ENCODE measurements at places on chromosomes 5 and 9.
A peak's percentile ranks its signal among the peaks of the same experiment; 100 is the strongest.

DNA sequence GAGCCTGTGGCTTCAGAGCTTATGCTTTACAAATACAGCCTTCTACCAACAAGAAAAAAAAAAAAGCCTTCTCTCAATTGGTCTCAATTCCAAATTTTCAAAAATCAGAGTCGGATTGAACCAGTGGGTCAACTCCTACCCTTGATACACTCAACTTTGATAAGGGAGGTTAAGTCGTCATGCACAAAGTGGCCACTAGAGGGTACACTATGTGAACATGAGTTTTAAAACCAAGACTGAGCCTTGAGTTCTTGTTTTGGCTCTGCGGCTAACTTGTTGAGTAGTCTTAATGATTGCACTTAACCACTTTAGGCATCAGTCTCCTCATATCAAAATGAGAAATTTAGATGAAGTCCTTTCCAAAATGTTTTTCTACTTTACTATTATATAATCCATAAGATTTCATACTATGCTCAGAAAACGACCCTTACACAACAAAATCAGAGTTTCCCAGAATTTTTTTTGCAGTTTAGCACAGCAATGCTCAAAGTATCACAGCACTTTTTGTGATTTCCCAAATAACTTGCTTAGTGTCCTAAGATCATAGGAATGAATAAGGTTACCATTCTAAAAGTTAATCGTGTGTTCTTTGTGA lies 92.9 kb upstream of the MTAP start:
- peak; percentile 52 for DNase-seq

DNA sequence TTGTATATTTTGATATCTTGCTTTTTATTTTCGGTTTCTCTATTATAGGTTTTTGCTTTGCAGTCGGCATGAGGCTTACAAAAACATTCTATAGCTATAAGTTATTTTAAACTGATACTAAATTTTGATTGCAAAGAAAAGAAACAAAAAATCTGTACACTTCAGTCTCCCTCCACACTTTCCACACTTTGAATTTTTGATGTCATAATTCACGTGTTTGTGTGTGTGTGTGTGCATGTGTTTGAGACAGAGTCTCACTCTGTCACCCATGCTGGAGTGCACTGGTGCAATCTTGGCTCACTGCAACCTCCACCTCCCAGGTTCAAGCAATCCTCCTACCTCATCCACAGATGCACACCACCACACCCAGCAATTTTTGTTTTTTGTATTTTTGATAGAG lies 124.9 kb downstream of the MRPS30 start:
- DNase-seq, result no peak

DNA sequence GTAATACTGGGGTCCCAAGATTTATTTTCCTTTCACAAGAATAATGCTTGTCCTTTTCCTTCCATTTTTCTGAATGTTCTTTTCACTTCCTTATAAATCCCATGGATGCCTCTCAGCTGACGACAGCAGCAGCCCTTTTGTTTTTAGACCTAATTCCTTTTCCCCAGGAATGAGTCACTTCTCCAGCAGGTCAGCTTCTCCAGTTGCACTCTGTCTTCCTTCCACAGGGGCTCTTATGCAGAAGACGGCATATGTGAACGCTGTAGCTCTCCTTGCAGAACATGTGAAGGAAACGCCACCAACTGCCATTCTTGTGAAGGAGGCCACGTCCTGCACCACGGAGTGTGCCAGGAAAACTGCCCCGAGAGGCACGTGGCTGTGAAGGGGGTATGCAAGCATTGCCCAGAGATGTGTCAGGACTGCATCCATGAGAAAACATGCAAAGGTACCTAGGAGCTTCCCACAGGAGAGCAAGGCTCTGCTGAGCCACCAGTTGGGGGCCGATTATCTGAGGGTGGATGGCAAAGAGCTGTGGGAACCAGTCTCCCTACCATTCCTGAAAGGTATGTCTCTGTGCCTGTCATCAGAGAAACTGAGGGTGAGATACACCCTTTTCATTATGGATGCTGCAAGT lies 72.9 kb downstream of the RFK start:
- no peak for DNase-seq

DNA sequence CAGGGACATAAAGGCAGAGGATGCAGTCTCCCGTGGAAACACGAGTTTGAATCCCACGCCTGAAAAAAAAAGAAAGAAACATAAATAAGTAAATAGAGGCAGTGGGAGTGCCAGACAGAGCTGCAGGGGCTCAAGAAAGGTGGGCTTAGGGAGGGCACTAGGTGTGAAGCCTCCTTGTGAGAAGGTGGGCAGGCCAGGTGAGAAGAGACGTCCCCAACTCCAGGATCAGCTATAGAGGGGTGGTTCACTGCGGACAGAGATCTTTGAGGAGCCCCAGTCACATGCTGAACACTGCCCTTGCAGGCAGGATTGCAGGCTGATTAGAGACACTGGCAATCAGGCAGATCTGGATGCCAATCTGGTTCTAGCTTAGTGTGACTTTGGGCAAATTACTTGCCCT lies 172.1 kb downstream of the RGS3 start:
- DNase-seq, result no peak

GRCh38 chr5:147036691-147037245 lies 158.2 kb upstream of the PPP2R2B start:
- DNase-seq, result no peak

- DNase-seq, result no peak
Observed at GRCh38 chr5:143001764-143002351, 231.7 kb downstream of the ARHGAP26 start.

GRCh38 chr5:142829801-142830220 lies 59.6 kb downstream of the ARHGAP26 start:
- no peak for DNase-seq

- no peak for DNase-seq
Observed at GRCh38 chr5:124702525-124702924, 43.9 kb downstream of the ZNF608 start.

GRCh38 chr5:154228696-154229095 lies 38.2 kb downstream of the GALNT10 start:
- no peak for DNase-seq

DNA sequence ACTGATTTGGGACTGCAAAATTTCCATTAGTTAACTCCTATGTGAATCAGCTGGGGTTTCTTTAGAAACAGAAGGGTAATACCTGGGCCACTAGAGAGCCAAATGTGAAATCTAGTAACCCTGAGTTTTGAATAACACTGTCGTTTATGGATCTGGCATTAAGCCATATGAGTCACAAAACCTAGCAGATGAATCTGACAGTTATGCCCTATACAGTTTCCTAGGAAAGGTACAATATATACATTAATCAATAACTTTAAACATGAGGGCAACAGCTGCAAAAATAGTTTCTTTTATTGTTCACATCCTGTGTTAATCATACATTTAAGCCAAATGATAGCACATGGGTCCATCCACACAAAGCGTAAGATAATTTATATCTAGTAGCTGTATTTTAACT lies 56.9 kb downstream of the PAM start:
- DNase-seq, result no peak

GRCh38 chr5:141567513-141568117 lies 51.2 kb downstream of the DIAPH1 start:
- peak; percentile 6 for DNase-seq

Measured in NCI-H524 (cell line).